Activated CD4-positive, alpha-beta T cell treated with anti-CD3 and anti-CD28 coated beads for 36 hours (primary cell): ENCODE measurements at places on chromosomes 1 and 21. TPM values are rescaled to one million over a fixed set of nuclear protein-coding genes. Genes with fewer than 3 reads are reported as not detected.

DESI2 gene
- 26.0 TPM for total RNA-seq

FAAH gene
- total RNA-seq = 7.5 TPM

NR1I3 gene
- not detected for total RNA-seq

RGS1 gene
- total RNA-seq = 13.6 TPM

OR2L5 gene
- total RNA-seq = not detected

SLAMF7 gene
- 40.3 TPM for total RNA-seq

CAPZB gene
- total RNA-seq = 320 TPM

CFAP107 gene
- total RNA-seq = not detected

MPC2 gene
- total RNA-seq = 60.4 TPM

FOXD2 gene
- 0.05 TPM for total RNA-seq

HMGCS2 gene
- not detected for total RNA-seq

LIPI gene
- not detected for total RNA-seq

CFAP141 gene
- not detected for total RNA-seq
